ENCODE measurements at places on chromosomes 1 and 21. TPM values are rescaled to one million over a fixed set of nuclear protein-coding genes. Genes with fewer than 3 reads are reported as not detected.

DNA sequence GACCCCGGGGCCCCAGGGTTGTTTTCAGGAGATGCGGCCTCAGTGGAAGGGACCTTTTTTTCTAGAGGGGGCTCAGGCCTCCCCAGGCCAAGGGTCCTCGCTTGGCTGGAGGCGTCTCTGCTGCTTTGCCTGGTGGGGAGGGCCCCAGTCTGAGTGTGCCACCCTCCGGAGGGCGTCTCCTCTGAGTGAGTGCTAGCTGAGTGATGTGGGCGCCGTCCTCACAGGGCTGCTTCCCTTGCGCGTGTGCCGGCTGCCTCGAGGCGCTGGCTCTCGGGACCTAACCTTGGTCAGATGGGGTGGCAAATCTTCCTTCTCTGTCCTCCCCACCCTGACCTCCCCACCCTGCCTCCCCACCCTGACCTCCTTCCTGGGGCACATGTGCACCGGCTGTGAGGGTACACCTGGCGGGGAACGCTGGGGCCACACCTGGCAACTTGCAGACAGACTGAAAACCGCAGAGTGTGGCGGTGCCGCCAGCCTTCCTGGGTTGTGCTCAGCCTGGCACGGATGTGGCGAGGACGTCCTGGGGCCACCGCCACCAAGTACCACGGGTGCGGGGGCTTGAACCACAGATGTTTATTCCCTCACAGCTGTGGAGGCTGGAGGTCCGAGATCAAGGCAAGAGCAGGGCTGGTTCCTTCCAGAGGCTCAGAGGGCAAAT is 93.0 kb upstream of the TTC34 start:
- H3K4me3 ChIP-seq = no peak overlapping the region
- H3K4me1 ChIP-seq = no peaks in the 10 kb centered on the region
- H3K27me3 ChIP-seq = no peaks in the 10 kb centered on the region
- H3K36me3 ChIP-seq = no peaks in the 10 kb centered on the region

DNA sequence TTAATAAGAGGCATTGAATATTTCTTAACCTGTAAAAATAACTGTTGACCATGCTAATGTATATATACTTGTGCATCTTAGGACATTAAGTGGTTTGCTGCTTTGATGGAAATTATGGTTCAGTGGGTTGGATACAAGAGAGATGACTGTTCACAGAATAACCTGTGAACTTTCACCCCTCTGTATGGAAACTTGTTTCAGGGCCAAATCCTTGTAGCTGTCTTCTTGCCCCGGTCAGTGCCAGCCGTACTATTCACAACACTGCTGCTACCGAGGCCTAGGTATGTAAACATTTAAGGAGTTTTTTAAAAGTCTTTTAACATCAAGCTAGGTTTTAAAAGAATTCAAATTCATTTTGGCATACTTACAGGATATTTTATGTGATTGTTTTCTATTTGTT is 16.1 kb downstream of the DONSON start:
- DNase-seq = no peak
- peaks cover 13% of the 10 kb centered on the region for H3K4me1 ChIP-seq
- H3K27ac ChIP-seq = peak overlapping the region; percentile 63
- H3K27me3 ChIP-seq = no peaks in the 10 kb centered on the region

DNA sequence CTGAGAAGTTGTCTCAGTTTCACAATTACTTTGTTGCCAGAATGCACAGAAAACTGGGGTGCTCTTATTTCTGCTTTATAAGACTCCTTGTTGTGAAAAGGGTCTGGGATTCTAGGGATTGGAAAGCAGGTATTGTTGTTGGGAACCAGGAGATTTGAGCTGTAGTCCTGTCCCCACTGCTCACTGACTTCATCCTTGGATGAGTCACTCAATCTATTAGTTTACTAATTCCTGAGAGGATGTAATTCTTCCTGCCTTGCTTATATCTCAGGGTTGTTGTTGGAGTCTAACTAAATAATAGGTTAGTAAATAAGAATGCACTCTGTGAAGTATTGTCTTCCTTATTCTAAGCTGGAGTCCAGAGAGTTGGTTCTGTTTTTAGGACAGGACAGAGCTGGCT is 172.5 kb upstream of the GALNT2 start:
- no peak overlapping the region for H3K27ac ChIP-seq
- H3K4me3 ChIP-seq = no peak overlapping the region
- no peaks in the 10 kb centered on the region for H3K36me3 ChIP-seq
- H3K4me1 ChIP-seq = no peaks in the 10 kb centered on the region

DNA sequence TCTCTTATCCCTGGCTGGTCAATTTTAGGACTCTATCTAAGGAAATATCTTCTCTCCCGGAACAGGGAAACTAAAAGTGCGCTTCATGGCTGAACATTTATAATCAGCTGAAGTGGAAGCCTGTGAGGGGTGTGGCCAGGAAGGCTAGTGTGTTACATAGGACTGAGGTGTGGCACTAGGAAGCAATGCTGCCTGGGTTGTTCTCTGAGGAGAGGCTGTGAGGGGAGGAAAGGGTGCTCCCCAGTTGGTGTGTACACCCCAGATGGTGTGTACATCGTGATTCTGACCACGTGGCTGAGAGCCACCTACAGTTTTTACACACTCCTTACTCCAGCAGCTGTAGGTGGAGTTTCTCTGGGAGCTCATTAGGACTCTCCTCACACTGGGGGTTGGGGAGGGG is 16.3 kb downstream of the NTPCR start:
- H3K27me3 ChIP-seq = no peaks in the 10 kb centered on the region
- peaks cover 40% of the 10 kb centered on the region for H3K36me3 ChIP-seq
- peaks cover 18% of the 10 kb centered on the region for H3K4me1 ChIP-seq
- no peak for DNase-seq
- peak overlapping the region; percentile 5 for H3K27ac ChIP-seq
- H3K4me3 ChIP-seq = no peak overlapping the region

- no peak overlapping the region for H3K27ac ChIP-seq
- no peak overlapping the region for H3K4me3 ChIP-seq
- DNase-seq = no peak
- no peaks in the 10 kb centered on the region for H3K4me1 ChIP-seq
- H3K27me3 ChIP-seq = peaks cover 2% of the 10 kb centered on the region
Observed at GRCh38 chr1:34690269-34690668, 64.6 kb upstream of the GJB5 start.

DNA sequence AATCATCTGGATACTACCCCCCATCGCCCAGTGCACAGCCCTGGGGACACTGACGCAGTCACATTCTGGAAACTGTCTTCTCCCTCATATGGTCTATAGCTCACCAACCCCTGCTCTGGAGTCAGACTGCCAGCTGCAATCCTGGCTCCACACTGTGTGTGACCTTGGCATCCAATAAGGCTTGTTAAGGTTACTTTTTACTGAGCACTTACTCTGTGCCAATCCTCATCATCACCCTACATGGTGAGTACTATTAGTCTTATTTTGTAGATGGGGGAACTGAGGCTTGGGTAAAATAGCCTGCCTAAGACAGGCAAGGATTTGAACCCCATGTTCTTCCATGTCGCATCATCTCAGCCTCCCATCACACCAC is 34.9 kb downstream of the AHDC1 start:
- no peak for DNase-seq
- H3K27ac ChIP-seq = peak overlapping the region; percentile 39
- H3K27me3 ChIP-seq = peaks cover 7% of the 10 kb centered on the region
- H3K36me3 ChIP-seq = no peaks in the 10 kb centered on the region
- H3K4me1 ChIP-seq = peaks cover 66% of the 10 kb centered on the region

DNA sequence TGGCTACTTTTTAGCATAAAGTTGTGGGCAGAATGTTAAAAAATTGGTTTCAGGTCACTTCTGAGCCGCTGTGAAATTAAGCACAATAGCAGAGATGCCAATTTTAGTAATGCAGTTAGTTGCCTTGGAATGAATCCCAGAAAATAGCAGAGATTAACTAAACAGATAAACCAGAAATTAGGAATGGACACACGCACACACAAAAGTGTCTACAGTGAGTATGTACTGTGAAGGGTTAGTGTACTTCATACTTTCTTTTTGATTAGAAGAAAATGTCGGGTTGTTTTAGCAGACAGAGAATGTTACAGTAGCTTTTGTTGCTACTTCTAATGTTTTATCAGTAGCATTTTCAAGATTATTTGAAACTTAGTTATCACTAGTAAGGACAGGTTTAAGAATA is 106.7 kb downstream of the LEPR start:
- no peak for DNase-seq
- H3K36me3 ChIP-seq = peaks cover 13% of the 10 kb centered on the region
- no peak overlapping the region for H3K4me3 ChIP-seq
- peaks cover 20% of the 10 kb centered on the region for H3K27me3 ChIP-seq
- H3K4me1 ChIP-seq = peaks cover 5% of the 10 kb centered on the region

DMBX1 gene
- not detected for polyA plus RNA-seq

VANGL2 gene
- not detected for polyA plus RNA-seq
